Heart right ventricle (tissue), 16 donors: ENCODE measurements at places on chromosomes 1 and 21.

DNA sequence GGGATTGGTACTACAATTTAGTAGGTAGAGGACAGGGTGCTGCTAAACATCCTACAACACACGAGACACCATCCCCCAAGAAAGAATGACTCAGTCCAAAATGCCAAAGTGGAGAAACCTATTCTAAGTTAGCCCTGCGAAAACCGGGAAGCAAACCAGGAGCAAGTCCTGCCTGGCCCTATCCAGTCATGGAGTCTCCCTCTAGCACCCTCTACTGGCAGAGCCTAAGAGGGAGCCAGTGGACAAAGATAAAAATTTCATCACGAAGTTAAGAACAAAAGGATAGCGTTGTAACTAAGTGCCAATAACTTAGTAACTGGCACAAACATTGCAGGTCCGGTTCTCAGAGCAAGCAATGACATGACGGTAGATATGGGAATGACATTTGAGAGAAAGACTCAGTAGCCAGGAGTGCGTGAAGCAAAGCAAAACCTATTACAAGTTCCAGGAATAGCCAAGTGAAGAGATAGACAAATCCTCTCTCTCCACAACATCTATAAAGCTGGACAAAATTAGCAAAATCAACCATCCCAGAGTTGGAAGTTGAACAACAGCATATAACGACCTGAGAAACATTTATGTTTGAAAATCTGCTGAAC lies 383.5 kb downstream of the OMA1 start:
- DNase-seq: peak; percentile 73

DNA sequence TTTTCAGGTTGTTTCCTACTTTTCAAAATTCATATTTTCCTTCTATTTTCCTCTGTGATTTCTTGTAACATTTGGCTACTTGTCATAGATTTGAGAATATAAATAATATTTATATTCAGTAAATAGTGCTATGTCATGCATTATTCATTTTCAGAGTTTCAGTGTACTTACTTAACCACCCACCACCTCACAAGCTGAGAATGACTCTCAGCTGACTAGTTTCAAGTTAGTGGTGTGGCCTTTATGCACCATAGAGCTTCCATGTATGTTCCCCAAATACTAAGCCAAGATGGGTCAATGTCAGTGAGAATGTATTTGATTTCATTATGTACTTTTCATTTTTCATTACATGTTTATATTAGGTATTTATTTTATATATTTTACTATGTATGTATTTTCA lies 56.9 kb upstream of the RGS1 start:
- DNase-seq: no peak

- DNase-seq: no peak
Measured at GRCh38 chr21:31609081-31609480, 50.4 kb upstream of the SOD1 start.

GRCh38 chr1:219810451-219810850 lies 117.9 kb downstream of the SLC30A10 start:
- DNase-seq: no peak

DNA sequence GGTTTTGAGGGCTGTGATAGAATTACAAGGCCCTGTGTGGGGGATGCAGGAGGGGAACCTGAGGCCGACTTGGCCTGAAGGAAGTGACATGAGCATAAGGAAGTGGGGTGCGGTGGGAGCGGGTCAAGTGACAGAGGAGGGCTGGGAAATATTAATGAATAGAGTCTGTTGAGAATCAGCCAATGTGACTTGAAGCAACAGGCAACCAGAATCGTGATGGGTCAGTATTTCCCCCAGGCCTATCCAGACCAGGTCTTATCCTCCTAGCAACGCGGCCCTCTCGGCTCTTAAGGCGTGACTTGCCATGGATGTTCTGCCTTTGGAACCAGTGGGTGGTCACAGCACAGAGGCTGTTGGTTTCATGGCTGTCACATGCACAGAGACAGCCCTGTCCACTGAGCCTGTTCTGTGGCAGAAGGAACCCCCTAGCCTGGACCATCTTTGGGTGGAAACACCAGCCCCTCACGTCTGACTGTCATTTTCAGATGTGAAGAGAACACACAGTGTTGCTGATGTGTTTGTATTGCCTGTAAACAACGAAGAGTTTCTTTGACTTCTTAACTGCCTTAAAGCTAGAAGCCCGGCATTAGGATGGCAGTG lies 468.8 kb downstream of the CAMTA1 start:
- no peak for DNase-seq
